ENCODE measurements at places on chromosomes 16 and 17. TPM values are rescaled to one million over a fixed set of nuclear protein-coding genes. Genes with fewer than 3 reads are reported as not detected.

The GNGT2 gene
- 1.8 TPM for polyA plus RNA-seq

The TEKT5 gene
- 0.25 TPM for polyA plus RNA-seq

The IL17C gene
- not detected for polyA plus RNA-seq

DNA sequence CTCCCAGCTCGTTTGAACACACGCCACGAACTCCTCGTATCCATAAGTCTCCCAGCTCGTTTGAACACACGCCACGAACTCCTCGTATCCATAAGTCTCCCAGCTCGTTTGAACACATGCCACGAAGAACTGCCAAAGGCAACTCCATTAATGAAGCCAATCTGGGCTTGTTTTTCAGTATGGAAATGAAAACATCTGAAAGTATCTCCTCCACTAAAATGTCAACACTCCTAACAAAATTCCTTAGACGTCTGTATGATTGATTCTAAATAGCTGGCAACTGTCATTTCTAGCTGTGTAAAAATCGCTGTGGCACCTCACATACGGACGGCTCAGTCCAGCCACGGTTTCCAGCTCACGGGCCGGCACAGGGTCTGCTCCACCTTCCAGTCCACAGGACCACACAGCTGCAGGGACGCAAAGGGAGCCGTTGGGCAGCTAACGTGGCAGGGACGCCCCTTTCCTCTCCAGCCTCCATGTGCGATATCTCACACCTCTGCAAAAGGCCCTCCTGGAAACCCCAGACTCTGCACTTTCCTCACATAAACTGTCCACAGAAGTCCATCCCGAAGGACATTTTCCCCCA lies 67.1 kb upstream of the METRNL start:
- no peak for DNase-seq

- DNase-seq = no peak
Measured at GRCh38 chr16:4733211-4733742, 794 bp downstream of the ANKS3 start.

DNA sequence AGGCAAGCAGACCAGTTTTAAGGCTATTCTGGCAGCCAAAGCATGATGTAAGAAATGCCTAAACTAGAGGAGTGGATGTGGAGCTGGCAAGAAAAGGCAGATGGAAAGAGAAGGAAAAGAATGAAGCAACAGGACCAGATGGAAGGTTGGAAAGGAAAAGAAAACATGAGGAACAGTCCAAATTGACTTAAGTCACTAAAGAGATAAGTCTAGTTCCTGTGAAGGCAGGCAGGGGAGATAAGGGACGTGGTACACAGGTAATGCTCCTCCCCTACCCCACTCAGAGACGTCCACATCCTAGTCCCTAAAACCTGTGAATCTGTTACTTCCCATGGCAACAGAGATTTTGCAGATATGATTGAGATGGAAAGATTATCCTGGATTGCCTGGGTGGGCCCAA lies 43.5 kb downstream of the TEX2 start:
- DNase-seq = no peak

DNA sequence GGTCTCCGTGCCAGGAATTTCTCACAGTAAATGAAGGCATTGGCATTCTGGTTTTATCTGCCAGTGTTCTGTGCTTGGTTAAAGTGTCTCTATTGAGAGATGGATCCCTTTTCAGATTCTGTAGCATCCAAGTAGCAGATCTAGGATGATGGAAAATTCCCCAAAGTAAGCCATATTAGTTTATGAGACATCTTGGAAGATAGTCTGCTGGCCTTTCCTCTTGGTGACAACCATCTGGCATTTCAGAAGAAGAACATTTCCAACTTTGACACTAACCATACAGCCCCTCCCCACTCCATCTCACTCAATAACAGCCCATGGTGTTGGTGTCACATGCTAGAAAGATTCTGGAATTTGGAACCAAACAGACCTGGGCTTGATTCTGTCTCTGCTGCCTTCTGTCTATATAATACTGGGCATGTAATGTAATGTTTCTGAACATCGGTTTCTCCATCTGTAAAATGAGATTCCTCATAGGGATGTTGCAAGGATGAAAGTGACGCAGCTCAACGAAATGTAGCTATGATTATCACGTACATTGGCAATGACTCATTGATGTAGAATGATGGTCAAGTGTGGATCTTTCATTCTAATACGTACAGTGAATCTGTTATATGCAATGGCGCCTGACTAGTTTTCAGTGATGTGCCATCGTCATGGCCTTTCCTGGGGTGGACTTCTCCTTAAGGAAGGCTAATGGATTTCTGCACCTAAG lies 32.6 kb upstream of the PIRT start:
- no peak for DNase-seq

DNA sequence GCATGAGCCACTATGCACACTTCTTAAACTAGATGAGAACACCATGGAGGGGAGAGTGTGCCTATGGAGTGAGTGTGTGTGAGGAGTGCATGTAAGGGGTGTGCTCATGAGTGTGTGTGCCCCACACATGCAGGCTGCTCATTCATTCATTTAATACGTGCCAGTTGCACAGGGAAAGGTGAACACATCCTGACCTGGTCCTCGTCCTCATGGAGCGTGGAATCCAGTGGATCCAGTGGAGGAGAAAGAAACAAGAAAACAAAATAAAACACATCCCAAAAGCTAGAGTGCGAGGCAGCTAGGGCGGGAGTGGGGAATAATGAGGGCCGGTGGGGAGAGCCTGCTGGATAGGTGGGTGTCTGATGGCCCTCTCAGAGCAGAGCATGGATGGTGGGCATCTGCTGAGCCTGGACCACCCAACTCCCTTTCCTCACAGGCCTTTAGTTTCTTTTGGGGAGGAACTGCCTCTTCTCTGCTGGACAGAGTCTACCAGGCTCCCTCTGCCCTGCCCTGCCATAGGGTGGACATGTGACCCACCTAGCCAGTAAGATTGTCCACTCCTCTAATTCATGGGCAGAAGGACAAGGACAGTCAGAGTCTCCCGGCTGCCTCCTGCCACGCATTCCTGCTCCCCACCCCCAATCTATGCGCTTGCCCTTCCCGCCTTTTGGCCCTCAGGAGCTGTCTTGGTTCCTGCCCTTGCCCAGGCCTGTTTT lies 204.3 kb downstream of the RAB11FIP4 start:
- no peak for DNase-seq

GRCh38 chr16:11020792-11021551 lies 76.6 kb downstream of the CLEC16A start:
- DNase-seq = no peak

- no peak for DNase-seq
Measured at GRCh38 chr17:62925267-62925836, 40.7 kb upstream of the TANC2 start.

DNA sequence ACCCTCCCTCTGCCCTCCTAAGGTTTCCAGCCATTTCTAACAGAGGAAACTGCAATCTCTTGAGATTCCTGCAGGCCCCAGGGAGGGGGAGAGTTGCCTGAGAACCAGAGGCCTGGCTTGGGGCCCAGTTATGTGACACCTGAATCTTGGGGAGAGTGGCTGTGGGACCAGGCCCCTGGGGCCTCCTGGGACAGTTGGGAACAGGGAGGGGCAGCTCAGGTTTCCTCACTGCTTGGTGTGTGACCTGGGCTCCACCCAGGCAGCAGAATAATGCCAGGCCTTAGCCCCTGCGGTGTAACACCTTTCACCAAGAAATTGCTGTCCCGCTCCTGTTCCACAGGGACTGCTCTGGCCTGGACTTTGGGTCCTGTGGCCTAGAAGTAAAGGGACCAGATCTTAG lies 44.3 kb upstream of the CRHR1 start:
- no peak for DNase-seq

DNA sequence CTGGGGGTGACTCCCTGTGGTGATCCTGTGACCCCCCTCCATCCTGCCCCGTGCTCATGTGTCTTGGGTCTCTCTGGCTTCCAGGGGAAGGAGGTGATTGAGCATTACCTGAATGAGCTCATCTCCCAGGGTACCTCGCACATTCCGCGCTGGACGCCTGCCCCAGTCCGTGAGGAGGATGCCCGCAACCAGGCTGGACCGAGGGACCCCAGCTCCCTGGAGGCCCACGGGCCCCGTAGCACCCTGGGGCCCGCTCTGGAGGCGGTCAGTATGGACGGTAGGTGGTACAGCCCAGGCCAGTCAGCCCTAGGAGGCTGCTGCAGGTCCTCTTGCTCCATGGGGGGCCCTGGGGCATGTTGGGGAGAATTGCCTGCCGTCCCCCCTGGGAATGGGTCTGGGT lies 33.6 kb downstream of the SEC14L5 start:
- no peak for DNase-seq

DNA sequence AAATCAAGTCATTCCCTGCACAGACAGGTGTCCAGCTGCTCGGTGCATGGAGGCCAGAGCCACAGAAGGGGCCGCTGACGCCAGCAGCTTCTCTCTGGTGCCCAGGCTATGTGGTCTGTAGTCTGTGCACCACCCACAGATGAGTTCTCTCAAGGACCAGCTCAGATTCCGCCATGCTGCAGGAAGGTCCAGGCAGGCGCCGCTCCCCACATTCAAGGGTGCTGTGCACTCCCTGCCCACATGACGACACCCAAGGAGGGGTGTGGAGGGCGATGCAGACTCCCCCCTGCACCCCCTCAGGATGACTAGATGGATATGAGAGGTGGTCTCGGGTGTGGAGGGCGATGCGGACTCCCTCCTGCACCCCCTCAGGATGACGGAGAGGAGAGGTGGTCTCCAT lies 119.0 kb downstream of the ANKRD11 start:
- DNase-seq = no peak

DNA sequence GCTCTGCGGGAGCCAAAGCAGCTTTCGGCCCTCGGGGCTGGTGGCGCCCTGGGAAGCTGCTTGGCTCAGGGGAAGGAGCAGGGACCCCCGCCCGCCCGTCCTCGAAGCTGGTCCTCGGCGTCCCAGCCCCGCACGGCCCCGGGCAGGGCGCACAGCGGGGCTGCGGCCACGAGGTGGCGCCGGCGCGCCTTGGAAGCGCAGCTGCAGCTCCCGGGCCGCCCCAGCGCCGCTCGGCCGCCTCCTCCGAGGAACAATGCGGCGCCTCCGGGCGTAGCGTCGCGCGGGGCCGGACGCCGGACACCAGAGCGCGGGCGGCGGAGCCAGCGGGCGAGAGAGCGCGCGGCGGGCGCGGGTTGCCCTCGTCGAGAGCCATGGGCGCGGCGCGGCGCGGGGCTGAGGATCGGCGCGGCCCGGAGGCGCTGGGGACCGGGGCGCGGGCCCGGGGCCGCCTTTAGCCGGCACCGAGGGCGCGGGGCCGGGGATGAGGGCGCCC lies at the start of gene MGAT5B:
MGAT5B (plus strand) TSS at position 229 of the 493 bp plus-strand sequence. CDS start 626 bp downstream, outside the sequence.
- peak; percentile 56 for DNase-seq

DNA sequence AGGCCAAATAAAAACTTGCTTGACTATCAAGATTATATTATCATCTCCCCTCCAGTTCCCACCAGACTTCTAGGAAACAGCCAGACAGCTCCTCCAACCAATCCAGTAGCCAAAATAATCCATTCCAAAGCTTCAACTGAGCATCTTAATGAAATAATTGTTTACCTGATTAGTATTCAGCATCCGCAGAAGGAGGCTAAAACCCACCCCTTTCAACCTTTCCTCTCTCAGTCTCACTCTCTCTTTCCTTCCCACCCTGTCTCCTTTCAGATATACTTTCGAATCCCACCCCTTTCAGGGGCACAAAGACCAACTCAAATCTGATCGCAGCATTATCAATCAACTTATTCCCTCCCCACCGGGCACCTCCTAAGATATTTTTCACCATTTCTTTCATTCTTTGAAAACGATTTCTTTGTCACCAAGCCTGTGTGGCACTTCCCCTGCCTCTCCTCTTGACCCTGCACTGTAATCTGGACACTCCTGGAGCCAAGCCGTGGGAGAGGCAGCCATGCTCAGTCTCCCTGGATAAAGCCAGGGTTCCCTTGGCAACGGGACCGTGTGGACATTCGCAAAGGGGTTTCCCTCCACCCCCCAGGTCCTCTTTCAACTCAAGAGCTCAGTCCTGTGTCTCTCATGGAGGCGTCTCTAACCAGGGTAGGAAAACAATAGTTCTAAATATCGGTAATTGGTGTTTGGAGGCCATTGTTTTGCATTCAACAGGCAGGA lies at the start of gene ANKFN1:
ANKFN1 (plus strand) TSS at position 602 of the 729 bp plus-strand sequence. CDS start 59,193 bp downstream, outside the sequence.
- DNase-seq = no peak

DNA sequence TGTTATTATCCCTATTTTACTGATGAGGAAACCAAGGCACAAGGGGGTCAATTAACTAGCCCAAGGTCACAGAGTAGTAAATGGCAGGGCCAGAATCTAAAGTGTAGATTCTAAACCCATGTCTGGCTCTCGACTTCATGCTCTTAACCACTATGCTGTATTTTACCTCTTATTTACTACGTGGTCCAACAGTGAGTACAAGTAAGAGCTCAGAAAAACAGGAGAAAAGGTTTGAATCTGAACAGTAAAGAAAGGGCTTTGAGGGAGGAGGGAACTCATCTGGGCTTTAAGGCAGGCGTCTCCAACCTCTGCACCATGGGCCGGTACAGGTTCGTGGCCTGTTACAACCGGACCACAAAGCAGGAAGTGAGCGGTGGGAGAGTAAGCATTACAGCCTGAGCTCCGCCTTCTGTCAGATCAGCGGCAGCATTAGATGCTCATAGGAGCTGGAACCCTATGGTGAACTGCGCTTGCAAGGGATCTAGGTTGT lies 62.9 kb downstream of the SMURF2 start:
- DNase-seq = no peak

Measured in left renal cortex interstitium (tissue), 4 donors.